ENCODE measurements at places on chromosomes 1 and 21.

- peak; percentile 73 for DNase-seq
Observed at GRCh38 chr1:27436204-27437159, 44.1 kb downstream of the GPR3 start.

DNA sequence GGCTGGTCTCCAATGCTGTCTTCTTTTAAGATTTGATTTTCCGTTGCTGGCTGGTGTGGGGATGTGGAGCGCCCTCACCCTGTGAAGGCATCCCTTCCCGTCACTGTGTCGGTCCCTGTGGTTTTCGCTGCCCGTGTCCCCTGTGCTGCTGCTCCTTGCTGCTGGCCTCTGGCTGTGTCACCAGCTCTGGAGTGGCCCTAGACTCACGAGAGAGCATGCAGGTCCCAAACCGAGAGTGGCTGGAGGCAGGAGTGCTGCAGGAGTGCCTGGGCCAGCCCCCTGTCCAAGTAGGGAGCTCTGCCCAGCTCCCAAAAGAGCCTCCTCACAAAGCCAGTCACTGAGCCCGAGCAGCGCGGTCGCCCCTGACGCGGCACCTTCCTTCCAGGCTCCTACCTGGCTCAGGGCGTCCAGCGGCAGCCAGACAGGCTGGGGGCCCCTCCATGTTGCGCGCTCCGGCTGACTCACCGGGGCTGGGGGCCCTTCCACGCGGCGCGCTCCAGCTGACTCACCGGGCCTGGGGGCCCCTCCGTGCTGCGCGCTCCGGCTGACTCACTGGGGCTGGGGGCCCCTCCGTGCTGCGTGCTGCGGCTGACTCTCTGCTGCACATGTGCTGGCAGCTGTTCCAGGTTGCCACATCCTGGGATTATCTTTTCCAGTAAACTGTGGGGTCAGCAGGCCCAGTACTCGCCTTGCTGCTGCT lies 106.7 kb upstream of the COL6A1 start:
- no peak for DNase-seq

GRCh38 chr1:203462878-203463277 lies 12.7 kb upstream of the PRELP start:
- peak; percentile 62 for DNase-seq

DNA sequence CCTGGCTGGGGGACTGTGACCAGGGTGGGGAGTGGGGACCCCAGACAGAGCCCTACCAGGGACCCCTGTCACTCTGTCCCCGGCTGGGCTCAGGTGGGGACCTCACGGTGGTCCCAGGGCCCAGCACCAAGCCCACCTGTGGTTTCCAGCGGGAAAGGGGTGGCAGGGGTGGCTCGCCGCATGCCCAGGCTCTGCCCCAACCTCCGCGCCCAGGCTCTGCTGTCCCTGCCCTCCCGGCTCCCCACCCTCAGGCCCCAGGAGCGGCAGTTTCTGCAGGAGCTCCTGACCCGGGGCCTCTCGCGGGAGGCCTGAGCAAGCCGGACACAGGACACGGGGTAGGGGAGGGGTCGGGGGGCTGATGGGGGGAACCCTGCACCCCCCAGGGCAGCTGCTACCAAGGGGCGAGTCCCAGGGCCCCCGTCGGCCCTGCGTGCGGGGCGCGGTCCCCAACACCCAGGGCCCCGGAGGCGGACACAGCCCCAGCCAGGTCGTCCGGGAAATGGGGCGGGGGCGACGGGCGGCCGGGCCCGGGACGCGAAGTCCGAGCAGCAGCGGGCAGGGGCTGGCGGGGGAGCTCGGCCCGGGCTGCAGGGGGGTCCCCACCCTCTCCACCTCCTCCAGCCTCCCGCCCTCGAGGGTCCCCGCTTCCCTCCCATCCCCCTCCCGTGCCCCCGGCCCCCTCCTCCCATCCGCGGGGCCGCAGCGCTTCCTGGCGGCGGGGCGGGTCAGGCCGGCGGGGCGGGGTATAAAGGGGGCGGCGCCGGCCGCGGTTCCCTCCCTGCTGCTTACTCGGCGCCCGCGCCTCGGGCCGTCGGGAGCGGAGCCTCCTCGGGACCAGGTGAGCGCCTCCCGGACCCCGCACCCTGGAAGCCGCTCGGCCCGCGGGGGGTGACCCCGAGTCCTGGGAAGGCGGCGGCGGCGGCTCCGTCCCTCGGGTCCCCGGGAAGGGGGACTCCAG lies at the start of gene COL6A2:
COL6A2 (plus strand) TSS at position 777 of the 958 bp plus-strand sequence.
- peak; percentile 89 for DNase-seq

DNA sequence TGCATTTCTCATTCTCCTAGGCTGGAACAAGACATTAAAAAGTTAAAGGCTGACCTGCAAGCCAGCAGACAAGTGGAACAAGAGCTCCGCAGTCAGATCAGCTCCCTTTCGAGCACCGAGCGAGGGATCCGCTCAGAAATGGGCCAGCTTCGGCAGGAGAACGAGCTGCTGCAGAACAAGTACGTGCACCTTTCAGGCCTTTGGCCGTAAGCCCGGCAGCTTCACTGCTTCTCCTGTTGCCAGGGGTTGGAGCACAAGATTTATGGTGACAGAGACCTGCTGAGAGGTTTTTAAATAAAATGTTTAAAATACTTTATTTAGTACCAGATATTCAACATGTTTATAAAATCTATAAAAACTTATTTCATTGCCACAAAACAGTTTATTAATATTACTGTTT lies 53.4 kb downstream of the MACO1 start:
- no peak for DNase-seq

DNA sequence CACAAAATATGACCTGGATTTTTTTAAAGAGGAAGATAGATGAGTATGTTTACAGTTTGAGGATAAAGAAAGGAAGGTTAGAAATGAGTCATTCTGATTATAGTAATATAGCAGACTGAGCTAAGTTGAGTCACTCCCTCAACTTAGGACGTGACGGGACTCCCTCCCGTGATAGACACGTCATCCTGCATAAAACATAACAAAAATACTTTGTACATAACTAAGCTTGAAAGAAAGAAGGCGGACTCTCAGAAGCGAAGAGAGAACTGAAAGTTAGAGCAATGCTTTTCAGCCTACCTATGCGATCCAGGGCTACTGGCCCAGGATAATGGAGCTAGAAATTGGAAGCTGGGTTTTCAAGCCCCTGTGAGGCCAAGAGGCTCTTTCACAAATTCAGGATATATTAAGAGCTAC lies 53.0 kb upstream of the DESI2 start:
- DNase-seq = peak; percentile 86

GRCh38 chr1:43293896-43294760 lies 6.7 kb upstream of the TIE1 start:
- peak; percentile 43 for DNase-seq

DNA sequence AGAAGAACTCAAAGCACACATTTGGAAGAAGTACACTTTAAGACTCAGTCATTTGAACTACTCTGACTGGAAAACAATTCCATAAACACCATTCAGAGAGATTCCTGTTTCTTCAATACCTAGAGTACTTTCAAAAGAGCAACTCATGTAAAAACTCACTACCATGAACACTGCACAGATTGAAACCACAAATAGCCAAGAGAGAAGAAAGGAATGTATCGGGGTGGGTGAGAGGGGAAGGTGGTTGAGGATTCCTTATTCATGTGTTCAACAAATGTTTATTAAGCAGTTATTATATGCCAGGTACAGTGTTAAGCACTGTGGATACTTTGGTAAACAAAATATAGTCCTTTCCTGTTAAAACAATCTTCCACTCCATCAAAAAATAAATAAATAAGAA lies 64.7 kb downstream of the NRIP1 start:
- peak; percentile 20 for DNase-seq

GRCh38 chr1:78250201-78250600 lies 204.4 kb downstream of the GIPC2 start:
- no peak for DNase-seq

DNA sequence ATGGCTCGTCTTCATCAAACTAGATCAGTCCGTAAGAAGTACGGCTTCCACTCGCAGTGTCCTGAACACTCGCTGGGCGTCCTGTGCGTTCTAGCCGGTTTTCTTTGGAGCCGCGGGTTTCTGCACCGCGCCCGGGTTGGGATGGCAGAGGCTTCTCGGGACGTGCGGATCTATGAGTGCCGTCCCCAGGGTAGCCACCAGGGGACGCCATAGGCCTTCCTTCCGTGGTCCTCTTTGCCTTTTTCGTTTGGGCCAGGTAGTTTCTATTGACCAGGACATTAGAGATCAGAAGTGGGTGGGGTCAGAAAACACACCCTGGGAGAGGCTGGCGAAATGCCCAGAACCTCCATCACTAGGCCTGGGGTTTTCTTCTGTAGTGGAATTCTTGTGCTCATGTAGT lies 273.8 kb downstream of the FAM72C start:
- DNase-seq = no peak

DNA sequence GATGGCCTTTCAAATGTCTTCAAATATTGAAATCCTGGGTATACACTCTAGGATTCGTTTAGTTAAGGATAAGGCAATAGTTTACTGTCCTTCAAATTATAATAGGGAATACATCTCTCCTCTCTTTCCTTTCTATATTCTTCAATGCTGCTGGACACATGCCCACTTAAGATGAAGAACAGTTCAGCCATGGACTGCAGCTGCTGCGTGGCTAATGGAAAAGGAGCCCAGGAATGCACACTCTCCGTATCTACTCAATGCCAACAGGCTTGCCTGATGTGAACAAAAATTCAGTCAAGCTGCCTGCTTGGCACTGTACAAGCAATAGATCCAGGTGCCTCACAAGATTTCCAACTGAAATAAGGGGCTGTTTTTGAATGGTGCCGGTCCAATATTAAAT lies 321.2 kb upstream of the LYPLAL1 start:
- no peak for DNase-seq

GRCh38 chr21:34022627-34023335 lies 50.6 kb upstream of the MRPS6 start:
- DNase-seq = no peak

DNA sequence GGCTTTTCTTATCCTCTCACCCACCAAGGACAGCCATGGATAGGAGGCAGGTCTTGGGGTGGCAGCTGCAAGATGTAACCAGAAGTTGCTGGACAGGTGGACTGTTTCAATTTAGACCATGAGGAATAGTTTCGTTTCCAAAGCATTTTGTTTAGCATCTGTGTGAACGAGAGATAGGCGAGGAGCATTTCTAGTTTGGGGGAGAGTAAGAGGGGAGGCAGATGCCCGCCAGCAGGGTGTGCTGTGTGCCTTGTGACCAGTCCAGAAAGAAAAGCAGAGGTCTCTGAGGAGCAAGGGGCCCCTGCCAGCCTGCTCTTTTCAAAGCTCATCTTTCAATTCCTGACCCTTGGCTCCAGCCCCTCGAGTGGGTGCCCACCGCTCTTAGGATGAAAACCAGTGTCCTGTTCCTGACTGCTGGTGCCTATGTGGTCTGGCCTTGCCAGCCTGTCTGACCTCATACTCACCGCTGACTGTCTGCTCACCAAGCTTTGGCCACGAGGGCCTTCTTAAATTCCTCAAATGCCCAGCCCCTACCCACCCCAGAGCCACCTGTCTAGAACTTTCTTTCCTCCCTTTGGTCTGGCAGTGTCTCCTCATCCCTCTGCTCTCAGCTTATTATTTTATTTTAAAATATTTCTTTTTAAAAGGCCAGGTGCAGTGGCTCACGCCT lies 8.5 kb downstream of the SERINC2 start:
- DNase-seq = no peak

- peak; percentile 22 for DNase-seq
Observed at GRCh38 chr1:219324629-219325367, 151.1 kb downstream of the LYPLAL1 start.

DNA sequence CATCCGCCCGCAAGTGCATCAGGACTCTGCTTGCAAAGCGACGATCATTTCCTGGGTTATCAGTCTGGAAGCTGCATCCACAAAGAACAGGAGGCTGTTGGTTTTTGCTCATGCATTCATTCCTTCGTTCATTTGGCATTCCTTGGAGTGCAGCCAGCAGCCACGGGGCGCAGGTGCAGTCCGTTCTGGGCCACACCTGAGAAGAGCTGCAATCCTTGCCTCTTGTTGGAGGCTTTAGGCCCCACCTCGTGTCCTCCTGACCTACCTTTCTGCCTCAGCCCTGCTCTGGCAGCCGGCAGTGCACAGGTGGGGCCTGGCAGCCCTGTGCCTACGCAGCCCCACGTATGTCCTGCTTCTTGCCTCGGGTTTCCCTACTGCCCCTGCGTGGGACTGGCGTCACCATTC lies 19.6 kb upstream of the C2CD2 start:
- no peak for DNase-seq

GRCh38 chr1:8022395-8023286 lies 3.5 kb downstream of the ERRFI1 start:
- DNase-seq = no peak

DNA sequence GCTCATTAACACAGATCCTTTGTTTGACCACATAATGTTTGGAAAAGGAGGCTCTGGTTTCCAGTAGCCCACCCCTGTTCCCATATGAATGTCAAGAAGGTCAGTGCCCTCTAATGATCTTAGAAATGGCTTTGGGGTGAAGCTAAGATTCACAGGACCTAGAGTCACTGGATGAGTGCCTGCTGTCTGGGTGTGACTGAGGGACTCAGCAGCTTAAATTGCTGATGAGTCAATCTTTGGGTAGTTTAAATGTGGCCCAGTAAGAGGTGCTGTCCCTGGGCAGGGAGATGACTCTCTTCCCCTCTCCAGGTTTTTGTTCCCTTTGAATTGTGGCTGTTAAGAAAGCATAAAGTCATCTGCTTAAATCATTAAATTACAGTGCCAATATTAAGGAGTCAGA lies 50.6 kb downstream of the L1TD1 start:
- no peak for DNase-seq

GRCh38 chr1:59046134-59046533 lies 250.8 kb upstream of the FGGY start:
- no peak for DNase-seq

Measured in hepatic stellate cell (primary cell).